ENCODE measurements at places on chromosomes 6 and 20. TPM values are rescaled to one million over a fixed set of nuclear protein-coding genes. Genes with fewer than 3 reads are reported as not detected.

The ANGPT4 gene
- 0.10 TPM for total RNA-seq

The MARCKS gene
- total RNA-seq: 167 TPM

The TMEM151B gene
- total RNA-seq: 0.10 TPM

The VEGFA gene
- 141 TPM for total RNA-seq

The ELOVL4 gene
- total RNA-seq: 60.1 TPM

The MEI4 gene
- total RNA-seq: 0.10 TPM

The VWA7 gene
- total RNA-seq: 0.99 TPM

The AHI1 gene
- 45.5 TPM for total RNA-seq

The BPIFA1 gene
- total RNA-seq: not detected

The SLC44A4 gene
- total RNA-seq: 0.10 TPM

The DSP gene
- total RNA-seq: 467 TPM

The CLVS2 gene
- total RNA-seq: 0.10 TPM

The GGTLC1 gene
- not detected for total RNA-seq

The GSTA2 gene
- not detected for total RNA-seq

The KIF16B gene
- 22.1 TPM for total RNA-seq

The RBL1 gene
- total RNA-seq: 8.9 TPM

The CAPN11 gene
- total RNA-seq: 0.89 TPM

The LY6G6F gene
- not detected for total RNA-seq

The SNRPB gene
- 81.6 TPM for total RNA-seq

The VNN1 gene
- total RNA-seq: 0.89 TPM
